ENCODE measurements at places on chromosomes 5 and 9.

DNA sequence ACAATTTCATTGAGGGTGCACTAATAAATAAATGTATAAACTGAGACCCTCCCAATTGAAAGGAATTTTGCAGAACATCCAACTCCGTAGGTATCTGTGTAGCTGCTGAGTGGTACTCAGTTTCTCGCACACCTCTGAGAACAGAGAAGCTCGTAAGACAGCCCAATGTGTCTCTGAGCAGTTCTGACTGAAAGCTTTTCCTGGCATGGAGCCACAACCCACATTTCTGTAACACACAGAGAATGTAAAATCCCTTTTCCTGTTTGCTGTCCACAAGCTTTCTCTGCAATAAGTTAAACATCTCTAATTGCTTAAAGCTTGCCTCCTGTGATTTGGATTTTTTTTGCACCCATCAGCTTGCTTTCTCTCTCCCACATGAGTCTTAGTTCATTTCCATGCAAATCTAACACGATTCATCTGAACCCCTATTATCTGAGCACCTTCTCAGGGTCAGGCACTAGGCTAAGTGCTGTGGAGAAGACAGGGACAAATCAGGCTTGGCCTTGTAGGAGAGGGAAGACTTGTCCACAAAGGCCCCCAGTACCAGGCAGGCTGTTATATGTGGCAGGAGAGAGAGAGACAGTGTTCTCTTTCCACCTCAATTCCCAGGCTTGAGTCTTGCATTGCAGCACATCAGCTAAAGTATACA lies 44.2 kb upstream of the COL15A1 start:
- DNase-seq, result peak; percentile 78

GRCh38 chr5:79513308-79513703 lies 628 bp downstream of the HOMER1 start:
- DNase-seq, result no peak

- DNase-seq, result no peak
Observed at GRCh38 chr9:127857278-127857677, 2.8 kb upstream of the ENG start.

DNA sequence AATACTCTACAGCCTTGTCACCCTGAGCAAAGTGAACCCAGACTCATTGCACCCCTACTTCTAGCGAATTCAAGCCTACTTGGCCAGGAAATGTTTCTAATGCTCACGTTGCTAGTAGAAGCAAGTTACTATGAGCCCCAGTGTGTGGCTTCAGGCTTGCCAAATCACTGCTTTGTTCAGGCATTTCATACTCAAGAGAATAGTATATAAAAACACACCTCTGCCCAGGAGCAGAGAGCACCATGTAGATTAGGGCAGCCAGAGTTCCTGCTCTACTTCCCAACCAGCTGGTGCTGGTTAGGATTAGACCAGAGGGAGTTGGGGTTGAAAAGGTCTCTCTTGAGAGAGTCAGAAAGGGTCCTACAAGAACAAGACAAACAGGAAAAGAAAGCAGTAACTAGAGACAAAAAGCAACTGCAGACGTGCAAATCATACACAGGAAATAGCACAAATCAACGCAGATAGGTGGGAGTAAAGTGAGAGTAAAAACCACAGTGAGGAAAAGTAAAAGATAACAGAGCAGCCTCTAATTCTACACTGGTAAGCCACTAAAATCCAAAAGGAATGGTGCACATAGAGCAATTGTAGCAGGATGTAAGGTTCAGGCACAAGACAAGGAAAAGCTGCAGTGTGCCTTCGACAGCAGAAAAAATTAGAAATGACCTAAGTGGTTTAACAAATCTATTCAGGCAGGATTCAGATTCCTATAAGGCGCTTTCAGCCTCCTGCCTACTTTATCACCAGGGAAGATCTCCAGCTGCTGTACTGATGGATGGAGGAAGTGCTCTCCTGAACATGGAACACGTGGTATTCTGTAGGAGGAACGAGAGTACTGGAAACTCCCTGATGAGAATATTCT lies 49.6 kb upstream of the KIF2A start:
- DNase-seq, result no peak

GRCh38 chr5:151458314-151458713 lies 10.9 kb downstream of the SLC36A1 start:
- no peak for DNase-seq

DNA sequence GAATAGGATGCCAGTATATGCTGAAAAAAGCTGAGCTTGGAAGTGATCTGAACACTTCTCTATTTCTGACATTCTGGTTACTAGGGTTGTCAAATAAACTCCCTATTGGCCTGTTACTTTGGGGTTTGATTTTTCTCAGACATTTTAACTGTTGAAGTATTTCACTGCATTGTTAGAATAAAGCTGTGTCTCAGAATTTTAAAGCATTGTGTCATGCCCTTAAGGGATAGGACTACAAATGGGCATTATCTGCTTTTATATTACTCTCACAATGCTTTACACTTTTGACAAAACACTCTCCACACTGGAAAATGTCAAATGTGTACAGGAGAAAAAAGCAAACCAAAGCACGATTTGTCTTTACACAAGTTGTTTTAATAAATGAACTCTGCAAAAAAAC lies 16.8 kb upstream of the GPR21 start:
- no peak for DNase-seq

DNA sequence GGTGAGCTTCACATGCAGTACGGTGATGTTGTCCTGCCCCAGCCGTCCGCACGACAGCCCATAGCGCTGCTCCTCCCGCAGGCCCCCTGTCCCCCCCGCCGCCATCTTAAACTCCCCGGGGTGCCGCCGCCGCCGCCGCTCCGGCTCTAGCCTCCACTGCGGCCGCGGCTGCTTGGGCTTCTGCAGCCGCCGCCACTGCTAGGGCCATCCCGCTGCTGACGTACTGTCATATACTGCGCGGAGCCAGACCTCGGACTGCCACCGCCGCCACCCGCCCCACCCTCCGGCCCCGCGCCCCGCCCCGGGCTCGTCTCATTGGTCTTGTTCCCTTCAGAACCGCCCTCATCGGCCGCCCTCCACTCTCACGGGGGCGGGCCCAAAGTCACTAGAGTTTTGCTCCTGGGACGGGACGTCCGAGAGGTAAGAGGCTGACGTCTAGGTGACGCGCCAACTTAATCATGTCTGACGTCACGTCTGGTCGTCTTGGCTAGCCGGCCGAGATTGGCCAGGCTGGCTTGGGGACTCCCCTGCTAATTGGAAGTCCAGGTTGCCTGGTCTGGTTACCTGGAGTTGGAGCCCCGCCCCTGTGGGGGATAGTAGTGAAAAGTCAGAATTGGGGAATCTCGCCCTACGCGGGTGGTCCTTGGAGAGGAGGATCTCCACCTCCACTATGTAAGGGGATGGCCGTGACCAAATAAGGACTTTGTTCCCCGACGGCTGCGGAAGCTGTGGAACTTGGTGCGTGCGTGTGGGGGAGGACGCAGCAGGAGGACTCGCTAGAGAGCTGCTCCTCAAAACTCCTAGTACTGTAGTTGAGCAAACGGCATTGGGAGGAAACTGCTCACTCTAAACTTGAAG lies at the start of gene ELL2:
ELL2 (minus strand) TSS at position 235 of the 858 bp plus-strand sequence; CDS start at position 105, 130 bp downstream.
- DNase-seq, result peak; percentile 96

DNA sequence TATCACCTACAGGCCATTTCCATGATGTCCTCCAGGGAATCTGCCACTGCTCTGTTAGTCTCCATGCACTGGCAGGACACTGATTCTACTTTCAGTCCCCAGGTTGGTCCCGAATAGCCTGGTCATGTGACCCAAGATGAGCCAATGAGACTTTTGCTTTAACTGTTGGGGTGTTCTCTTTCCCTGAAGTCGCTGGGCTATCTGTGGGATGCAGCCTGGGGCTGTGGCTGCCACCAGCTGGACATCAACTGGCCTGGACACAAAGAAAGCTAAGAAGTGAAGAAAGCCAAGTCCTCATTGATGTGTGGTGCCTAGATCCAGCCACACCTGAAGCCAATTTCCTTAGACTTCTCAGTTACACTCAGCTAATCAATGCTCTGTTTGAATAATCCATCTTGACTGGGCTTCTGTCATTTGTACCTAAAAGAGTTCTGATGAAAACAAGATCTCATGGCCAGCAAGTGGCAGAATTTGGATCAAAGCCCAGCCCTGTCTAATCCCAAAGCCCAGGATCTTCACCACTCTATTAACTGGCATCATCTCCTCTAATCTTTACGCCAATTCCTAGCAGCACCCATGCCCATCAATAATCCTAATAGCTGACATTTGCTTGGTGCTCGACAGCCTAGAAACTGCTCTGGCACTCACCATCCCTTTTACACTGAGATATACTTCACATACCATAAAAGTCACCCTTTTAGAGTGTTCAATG lies 37.0 kb downstream of the SH3PXD2B start:
- no peak for DNase-seq

- no peak for DNase-seq
Observed at GRCh38 chr5:5705010-5705409, 282.5 kb downstream of the ICE1 start.

DNA sequence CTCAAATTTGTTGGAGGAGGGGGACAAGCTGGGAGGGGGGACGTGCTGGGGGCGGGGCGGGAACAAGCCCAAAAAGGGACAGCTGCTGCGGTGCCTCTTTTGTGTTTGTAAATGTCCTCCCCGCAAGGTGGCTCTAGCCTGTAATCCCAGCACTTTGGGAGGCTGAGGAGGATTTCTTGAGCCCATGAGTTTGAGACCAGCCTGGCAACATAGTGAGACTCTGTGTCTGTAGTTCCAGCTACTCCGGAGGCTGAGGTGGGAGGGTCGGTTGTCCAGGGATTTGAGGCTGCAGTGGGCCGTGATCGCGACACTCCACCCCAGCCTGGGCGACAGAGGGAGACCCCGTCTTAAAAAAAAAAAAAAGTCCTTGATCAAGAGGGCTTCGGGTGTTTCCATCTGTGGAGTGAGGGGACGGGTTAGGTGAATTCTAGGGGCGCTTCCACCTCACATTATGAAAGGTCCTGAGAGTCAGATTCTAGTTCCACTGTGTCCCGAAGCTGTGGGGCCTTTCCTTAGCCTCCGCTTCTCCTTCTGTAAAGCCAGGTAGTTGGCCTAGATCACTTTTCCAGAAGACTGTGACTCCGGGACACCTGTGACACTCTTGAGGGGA lies 779 bp upstream of the CTNNA1 start:
- no peak for DNase-seq

DNA sequence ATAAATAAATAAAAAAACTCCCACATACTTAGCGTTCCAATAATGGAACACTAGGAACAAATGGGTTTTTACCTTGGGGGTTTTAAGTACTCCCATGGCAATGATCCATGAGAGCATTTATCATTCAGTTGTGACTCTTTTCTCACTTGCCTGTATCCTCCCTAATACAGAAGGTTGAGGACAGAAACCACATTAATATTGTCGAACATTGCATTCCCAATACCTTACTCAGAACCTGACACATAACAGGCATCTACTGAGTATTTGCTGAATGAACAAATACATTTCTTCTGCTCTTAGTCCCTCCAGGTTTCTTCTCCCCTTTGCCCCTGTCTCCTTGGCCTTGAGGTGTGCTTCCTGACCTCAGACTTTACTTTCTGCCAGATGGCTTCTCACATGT lies 175.9 kb downstream of the CEMIP2 start:
- no peak for DNase-seq

DNA sequence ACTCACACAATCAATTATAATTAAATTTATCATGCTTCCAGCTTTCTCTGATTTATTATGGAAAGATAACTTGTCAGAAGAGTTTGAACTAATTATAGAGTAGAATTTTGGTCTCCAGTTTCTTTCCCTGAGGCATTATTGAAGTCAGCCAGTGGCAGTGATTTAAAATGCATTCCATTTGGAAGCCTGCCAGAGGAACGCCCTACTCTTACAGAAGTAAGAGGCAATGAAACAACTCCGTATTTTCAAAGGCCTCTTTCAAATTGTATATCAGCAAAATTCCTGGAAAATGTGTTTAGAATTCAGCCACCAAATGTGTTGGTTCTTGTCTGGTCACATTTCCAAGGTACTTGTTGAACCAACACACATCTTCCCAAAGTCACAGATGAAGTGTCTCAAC lies 640.9 kb downstream of the SEMA5A start:
- peak; percentile 27 for DNase-seq

GRCh38 chr9:16030528-16031185 lies 477.8 kb downstream of the CCDC171 start:
- DNase-seq, result peak; percentile 97

- no peak for DNase-seq
Observed at GRCh38 chr5:54323495-54323894, 13.1 kb upstream of the ARL15 start.

DNA sequence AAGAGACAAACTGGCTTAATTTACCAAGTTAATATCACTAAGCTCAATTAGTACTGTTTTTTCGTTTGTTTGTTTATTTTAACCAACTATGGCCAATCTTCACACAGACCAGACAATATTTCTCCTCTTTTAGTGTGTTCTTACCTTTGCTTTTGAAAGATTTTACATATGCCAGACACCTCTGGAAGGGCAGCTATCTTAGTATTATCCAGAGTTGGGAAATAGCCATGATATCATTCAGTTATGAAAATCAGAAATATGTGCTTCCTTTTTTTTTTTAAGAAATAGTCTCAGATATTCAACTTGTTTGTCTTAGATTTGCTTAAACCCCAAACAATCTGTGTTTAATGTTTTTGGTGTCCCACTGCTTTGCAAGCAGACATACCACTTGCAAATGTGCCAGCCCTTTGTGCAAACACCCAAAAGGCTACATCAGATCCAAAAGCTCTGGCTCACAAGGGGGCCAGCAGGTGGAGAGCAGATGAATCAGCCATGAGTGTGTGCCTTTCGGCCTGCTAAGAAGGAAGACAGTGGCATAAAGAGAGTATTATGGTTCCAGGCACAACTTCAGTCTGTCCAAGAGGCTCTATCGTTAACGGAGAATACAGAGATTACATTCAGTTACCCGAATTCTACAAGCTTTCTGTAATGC lies 147.6 kb downstream of the EFNA5 start:
- no peak for DNase-seq

DNA sequence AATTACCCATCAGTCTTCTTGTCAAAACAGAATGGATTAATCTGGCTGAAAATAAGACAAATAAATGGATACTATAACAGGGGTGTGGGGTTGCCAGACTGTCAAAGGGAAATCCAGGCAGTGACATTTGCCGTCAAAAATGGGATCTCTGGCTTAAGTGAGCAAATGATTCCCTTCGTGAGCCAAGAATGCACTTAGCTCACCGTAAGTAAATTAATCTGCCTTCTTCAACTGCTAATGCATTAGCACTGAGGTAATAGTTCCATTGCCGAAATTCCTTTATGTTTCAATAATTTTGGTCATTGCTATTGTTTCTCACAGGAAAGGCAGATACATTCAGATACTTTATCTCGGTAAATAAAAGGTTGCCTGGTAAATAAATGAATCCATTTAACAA lies 377.8 kb downstream of the KIAA0825 start:
- DNase-seq, result peak; percentile 19

- no peak for DNase-seq
Observed at GRCh38 chr5:36724467-36725332, 118.3 kb downstream of the SLC1A3 start.

DNA sequence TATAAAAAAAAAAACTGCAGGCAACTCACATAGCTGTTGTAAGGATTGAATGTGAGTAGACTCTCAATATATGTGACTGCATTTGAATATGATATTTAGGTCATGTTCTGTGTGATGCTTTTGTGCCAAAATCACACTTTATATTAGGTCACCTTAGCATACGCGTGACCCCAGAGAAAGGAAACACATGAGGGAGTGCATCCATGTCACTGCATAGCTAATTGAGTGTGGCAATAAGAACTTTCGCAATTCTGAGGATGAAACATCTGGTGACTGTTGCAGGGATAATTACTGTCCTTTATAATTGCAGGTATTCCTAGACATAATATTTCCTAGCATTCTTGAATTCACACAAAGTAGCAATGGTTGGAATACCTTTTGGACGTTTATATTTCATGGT lies 459.5 kb upstream of the KLF4 start:
- DNase-seq, result no peak

GRCh38 chr9:818958-819357 lies 22.5 kb upstream of the DMRT1 start:
- no peak for DNase-seq
